ENCODE measurements at places on chromosomes 16 and 17.

DNA sequence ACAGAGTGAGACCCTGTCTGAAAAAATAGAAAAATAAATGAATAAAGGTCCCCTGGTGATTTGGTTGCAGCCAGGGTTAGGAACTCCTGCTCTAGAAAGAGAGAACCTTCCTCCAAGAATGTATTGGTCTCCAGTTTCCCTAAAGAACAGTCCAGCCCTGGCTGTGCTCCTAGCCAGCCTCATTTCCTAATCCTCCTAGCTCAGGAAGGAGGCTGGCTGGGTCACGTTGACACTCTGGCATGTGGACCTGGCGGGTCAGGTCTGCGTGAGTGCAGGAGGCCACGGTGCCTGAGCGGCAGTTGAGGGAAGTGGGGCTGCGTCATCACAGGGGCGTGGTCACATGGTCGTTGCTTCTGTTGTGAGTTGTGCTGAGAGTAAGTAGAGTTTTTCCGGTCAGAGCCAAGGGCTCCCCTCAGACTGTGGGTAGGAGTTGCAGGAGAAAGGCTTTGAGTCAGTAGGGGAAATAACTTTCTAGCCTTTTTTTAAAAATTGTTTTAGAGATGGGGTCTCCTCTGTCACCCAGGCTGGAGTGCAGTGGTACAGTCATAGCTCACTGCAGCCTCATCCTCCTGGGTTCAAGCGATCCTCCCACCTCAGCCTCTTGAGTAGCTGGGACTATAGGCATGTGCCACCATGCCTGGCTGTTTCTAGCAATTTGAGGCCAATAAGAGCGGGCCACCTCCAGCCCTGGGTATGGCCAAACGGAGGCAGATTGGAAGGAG lies 194.0 kb upstream of the CIBAR2 start:
- peak; percentile 31 for DNase-seq

DNA sequence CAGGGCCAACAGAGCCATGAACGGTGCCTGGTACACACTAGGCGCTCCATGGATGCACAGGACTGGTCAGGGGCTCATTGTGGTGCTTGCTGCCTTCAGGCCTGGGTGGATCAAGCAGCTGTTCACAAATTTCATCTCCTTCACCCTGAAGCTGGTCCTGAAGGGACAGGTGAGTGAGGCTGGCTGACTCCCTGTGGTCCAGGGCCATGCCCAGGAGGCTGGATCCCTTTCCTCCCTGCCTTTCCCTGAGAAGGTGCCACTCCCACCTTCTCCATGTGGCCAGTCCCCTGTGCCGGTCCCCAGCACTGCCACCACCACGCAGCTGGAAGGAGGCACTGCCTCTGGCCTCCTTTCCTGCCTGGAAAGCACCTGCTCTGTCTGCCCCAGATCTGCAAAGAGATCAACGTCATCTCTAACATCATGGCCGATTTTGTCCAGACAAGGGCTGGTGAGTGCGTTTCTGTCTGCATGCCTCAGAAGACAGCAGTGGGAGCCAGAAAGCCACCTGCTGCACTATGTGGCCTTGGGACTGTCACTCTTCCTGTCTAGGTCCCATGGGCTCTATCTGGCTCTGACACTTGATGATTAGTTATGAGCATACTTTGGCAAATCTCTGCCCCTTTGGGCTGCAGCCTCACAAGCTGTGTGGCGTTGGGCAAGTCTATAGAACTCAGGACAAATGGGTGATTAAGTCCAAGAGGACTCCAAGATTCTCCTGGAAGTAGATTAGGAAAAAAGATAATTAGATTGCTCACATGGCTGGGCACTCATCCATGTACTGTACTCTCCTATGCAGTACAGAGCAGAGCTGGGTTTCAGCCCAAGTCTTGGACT lies 9.4 kb downstream of the CETP start:
- DNase-seq: no peak

GRCh38 chr16:86033016-86033474 lies 134.1 kb downstream of the IRF8 start:
- DNase-seq: no peak

GRCh38 chr16:22322741-22323140 lies 25.5 kb downstream of the POLR3E start:
- DNase-seq: no peak

DNA sequence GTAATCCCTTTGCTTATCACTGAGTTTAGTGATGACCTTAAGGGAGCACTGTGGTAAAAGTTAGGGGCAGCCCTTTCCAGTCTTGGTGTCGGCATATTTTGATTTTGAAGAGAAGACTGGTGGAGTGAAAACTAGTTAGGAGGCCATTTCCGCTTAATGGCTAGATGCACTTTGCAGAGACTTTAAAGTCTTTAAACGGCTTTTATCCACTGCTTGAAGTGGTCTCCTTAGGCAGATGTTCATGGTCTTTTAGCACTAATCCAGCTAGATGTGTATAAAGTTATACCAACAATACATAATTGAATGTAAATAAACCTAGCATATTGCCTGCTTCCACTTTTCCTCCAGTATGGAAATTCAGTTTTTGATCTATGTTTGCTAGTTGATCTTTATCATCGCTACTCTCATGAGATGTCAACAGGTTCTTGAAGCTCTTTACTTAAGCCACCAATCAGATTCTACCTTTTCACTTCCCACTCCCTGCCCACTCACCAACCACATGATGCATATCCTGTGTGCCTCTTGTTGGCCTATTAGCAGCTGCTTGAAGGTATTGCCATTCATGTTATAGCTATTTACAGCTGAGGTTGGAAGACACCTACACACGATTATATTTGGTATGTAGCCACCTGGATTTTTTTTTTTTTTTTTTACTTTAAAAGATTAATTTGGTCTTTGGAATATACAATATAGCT lies 132.0 kb downstream of the NLK start:
- no peak for DNase-seq

DNA sequence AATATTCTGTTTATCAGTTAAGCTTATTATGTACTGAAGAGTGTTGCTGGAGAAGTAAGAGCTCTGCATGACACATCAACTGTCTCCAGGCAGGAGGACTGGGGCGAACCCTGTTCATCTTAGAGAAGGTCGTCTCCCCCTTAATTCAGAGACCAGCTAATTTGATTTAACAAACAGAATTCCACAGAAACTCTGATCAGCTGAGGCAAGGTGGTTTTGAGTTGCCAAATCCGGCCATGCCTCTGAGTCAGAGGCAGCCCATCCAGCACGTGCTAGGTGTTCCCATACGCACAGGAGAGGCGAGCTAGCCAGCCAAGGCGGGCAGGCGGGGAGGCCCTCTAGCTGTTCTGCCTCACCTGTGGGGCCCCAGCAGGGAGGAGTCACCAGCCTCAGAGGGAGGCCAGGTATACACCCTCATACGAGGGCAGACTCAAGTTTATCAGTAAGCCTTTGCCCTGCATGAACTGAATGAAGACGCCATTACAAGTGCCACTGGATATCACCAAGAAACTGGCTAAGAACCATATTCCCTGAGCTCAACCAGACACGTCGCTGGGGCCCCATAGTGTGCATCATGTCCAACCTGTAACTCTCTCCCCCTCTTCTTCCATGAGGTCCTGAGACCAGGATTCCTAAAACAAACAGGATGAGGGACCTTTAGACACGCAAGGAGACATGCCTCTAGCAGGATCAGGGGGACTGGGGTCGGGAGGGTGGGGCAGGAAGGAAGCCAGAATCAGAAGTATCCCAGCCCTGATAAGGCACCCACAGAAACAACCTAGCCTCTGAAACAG lies 25.7 kb downstream of the STAT5A start:
- no peak for DNase-seq

GRCh38 chr17:78977997-78978973 lies 1.4 kb downstream of the LGALS3BP start:
- DNase-seq: no peak

GRCh38 chr16:31695667-31696066 lies 168.0 kb downstream of the AHSP start:
- DNase-seq: no peak

DNA sequence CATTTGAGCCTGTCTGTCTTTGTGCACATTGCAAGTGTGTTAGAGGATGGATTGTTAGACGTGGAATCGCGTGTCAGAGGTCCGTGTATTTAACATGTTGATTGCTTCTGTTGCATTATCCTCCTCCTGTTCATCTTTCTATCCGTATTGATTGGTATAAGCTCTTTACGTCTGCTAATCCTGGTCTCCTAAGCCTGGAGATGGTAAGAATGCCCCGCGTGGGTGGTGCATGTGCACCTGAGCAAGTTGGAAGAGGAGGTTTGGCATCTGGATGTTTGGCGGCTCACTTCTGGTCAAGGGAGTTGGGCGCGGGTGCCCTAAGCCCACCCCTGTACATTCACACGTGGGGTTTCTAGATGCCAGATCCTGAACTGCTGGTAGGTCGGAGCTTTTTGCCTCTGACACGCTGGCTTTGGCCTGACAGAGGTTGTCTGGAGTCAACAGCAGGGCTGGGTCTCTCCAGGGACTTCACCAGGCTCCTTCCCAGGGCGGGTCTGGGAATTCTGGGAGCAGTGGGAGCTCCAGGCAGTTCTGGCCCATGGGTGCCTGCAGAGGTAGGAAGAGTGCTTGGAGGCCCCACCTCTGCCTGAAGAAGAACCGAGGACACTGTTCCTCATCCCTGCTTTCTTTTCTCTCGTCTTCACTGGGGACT lies 107.3 kb downstream of the OR1D5 start:
- no peak for DNase-seq

- no peak for DNase-seq
Measured at GRCh38 chr17:20302246-20302917, 165.0 kb downstream of the LGALS9B start.

DNA sequence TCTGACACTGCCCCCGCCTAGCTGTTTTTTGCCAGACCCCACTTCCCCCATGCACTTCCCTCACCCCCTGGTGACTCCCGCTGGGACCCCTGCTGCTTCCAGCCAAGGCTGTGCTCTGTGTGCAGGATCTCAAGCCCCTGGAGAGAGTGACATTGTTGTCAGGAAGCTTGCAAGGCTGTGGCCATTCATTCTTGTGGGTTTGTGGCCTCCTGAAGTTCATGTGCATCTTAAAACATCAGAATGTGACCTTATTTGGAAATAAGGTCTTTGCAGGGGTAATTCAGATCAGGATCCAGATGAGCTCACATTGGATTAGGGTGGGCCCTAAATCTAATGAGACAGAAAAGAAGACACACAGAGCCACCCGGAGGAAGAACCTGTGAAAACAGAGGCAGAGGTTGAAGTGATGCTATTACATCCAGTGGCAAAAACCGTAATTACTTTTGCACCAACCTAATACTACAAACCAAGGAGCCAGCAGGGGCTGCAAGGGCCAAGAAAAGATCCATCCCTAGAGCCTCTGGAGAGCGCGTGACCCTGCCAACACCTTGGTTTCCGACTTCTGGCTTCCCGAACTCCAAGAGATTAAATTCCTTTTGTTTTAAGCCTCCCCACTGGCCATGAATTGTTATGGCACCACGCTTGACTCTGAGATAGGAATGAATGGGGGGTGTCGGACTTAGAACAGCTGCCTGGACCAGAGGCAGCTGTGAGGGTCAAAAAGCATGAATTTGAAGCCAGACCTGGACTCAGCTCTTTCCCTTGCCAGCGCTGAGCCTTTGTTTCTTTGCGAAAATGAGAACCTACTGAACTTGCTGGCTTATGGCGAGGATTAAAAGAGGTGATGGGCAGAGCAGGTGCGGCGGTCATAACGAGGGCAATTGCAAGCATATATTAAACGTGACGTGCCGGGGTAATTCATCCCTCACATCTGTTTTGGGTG lies 75.5 kb downstream of the BMERB1 start:
- no peak for DNase-seq

- no peak for DNase-seq
Measured at GRCh38 chr17:18314059-18314730, 599 bp downstream of the TOP3A start.

DNA sequence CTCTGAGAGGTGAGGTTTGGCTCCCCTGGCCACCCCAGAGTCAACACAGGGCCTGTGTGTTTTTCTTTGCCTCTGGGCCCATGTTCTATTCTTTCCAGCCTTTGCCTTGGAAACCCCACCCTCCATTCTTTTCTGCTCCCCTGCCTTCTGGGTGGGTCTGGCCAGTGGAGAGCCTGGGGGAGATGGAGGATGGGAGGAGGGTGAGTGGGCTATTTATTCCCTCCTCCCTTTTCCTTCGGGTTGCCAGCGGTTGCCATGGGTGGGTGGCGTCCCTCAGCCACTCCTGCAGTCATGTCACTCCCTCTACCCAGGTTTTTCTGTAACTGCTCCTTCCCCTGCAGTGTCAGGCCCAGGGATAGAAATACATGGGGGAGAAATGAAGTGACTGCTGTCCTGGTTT lies 15.5 kb downstream of the CMIP start:
- no peak for DNase-seq

Measured in LNCaP clone FGC (cell line).